ENCODE measurements at places on chromosomes 3 and 15. TPM values are rescaled to one million over a fixed set of nuclear protein-coding genes. Genes with fewer than 3 reads are reported as not detected.

The BFSP2 gene
- total RNA-seq, result not detected

The AGTR1 gene
- not detected for total RNA-seq

- no peak for DNase-seq
- peaks cover 6% of the 10 kb centered on the region for H3K4me1 ChIP-seq
- no peaks in the 10 kb centered on the region for H3K36me3 ChIP-seq
- H3K27me3 ChIP-seq, result no peaks in the 10 kb centered on the region
- no peak overlapping the region for H3K27ac ChIP-seq
These were observed 167.5 kb downstream of the NR2F2 start for GRCh38 chr15:96497951-96498350.

- H3K4me3 ChIP-seq, result no peak overlapping the region
- H3K36me3 ChIP-seq, result no peaks in the 10 kb centered on the region
- H3K27ac ChIP-seq, result no peak overlapping the region
These were observed 1010.1 kb downstream of the ROBO1 start for GRCh38 chr3:78757731-78758130.

The CHRNA7 gene
- not detected for total RNA-seq

DNA sequence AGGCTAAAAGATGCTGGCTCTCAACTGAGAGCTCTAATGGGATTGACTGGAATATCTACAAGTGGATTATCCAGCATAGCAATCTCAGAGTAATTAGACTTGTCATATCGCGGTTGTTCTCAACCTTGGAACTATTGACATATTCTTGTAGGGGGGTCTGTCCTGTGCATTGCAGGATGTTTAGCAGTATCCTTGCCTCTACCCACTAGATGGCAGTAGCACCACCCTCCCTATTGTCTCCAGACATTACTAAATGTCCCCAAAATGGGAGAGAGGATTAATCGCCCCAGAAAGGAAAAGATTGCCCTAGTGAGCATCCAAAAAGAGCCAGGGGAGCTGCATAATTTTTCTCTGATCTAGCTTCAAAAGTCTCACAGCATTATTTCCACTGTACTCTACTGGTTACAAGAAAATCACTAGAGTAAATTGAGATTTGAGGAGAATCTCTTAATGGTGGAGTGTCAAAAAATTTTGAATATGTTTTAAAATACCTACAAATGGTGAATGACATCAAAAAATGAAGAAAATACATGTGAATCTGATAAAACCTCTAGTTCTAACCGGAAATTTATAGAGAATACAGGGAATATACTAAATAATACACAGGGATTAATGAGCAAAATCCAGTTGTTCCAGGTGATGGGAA, 388.2 kb upstream of the AGTR1 start:
- no peak for DNase-seq
- peaks cover 3% of the 10 kb centered on the region for H3K27me3 ChIP-seq
- no peaks in the 10 kb centered on the region for H3K4me1 ChIP-seq

GRCh38 chr15:86135041-86135440, 55.4 kb downstream of the AGBL1 start:
- no peaks in the 10 kb centered on the region for H3K4me1 ChIP-seq
- no peaks in the 10 kb centered on the region for H3K27me3 ChIP-seq
- no peaks in the 10 kb centered on the region for H3K36me3 ChIP-seq
- no peak overlapping the region for H3K27ac ChIP-seq
- no peak overlapping the region for H3K4me3 ChIP-seq
- no peak for DNase-seq

DNA sequence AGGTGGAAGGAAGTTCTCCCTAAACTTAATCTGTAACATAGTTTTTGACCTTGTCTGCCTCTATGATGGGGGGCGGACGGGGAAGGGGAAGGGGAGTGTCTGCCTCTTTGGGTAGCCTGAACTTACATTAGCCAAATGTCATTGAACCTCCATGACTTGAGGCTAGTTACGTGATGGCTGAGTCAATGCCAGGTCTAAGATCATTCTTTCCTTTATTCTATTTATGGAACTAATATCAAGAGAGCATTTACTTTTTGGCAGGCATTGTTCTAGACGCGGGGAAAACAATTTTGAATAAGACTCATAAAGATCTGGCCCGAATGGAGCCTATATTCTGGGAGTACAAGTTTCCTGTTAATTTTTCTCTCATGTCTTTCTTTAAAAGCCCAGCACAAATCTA, 340.7 kb upstream of the C2CD4B start:
- peaks cover 4% of the 10 kb centered on the region for H3K27me3 ChIP-seq
- no peaks in the 10 kb centered on the region for H3K4me1 ChIP-seq
- no peak for DNase-seq
- no peaks in the 10 kb centered on the region for H3K36me3 ChIP-seq

The DMXL2 gene
- total RNA-seq, result 3.8 TPM

The TF gene
- 0.02 TPM for total RNA-seq

The TUSC7 gene
- total RNA-seq, result not detected

The MRAS gene
- total RNA-seq, result 0.42 TPM

The FAM43A gene
- total RNA-seq, result 13.0 TPM

DNA sequence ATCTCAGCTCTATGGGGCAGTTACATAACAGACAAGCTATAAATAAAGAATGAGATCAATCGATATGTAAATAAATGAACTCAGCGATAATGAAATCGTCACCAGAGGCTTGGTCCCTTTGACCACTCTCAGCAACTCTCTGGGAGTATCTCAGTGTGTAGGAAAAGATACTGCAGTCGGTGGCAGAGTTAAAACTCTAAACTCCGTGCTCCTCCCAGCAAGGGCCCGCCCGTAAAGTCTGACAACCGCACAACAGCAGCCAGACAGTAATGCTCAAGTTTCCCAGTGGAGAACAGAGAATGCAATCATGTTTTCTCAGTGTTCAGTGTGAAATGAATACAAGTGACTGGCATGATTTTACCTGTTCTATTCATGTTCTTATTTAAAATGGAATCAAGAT, 28.3 kb upstream of the IGF1R start:
- DNase-seq, result no peak
- no peaks in the 10 kb centered on the region for H3K36me3 ChIP-seq
- H3K4me3 ChIP-seq, result no peak overlapping the region
- H3K27me3 ChIP-seq, result peaks cover 24% of the 10 kb centered on the region
- H3K27ac ChIP-seq, result no peak overlapping the region

The CSPG5 gene
- 1.4 TPM for total RNA-seq
